CD8-positive, alpha-beta T cell (primary cell): ENCODE measurements at places on chromosomes 13 and 19. TPM values are rescaled to one million over a fixed set of nuclear protein-coding genes. Genes with fewer than 3 reads are reported as not detected.
A peak's percentile ranks its signal among the peaks of the same experiment; 100 is the strongest.

C1QTNF9B gene
- total RNA-seq: not detected

CGB1 gene
- not detected for total RNA-seq

GFY gene
- total RNA-seq: not detected

CD209 gene
- not detected for total RNA-seq

CACNG7 gene
- total RNA-seq: not detected

FCER2 gene
- total RNA-seq: 3.9 TPM

SMIM17 gene
- not detected for total RNA-seq

AMH gene
- 2.2 TPM for total RNA-seq

SIAH3 gene
- 0.49 TPM for total RNA-seq

ZNF878 gene
- total RNA-seq: not detected

CYP4F8 gene
- total RNA-seq: not detected

CYP2A7 gene
- total RNA-seq: not detected

OVOL3 gene
- not detected for total RNA-seq

LGALS14 gene
- total RNA-seq: not detected

PRR22 gene
- total RNA-seq: 3.0 TPM

ATXN8OS gene
- not detected for total RNA-seq

- no peak for DNase-seq
Observed at GRCh38 chr19:30165228-30165813, 206.9 kb upstream of the ZNF536 start.

- DNase-seq: no peak
Observed at GRCh38 chr13:109725297-109725696, 61.1 kb downstream of the IRS2 start.

- no peak for DNase-seq
Observed at GRCh38 chr13:28355822-28356371, 139.0 kb downstream of the FLT1 start.

DNA sequence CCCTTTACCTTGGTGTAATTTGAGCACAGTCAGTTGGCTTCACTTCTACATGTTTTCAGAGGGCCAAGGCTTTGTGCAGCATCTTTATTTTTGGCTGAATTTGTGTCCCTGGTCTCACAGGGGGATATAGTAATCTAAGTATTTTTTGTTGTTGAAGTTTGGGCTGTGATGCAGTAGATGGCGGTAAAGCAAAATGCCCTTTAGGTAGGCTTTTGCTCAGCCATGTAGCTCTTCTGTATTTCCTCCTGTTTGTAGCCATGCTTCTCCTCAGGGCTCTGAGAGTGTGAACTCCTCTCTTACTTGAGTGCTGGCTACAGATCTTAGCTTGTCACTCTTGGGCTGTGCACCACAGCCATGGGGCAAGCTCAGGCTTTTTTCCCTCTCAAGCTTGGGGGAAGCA lies 328.6 kb downstream of the SLITRK5 start:
- no peak for DNase-seq

- no peak for DNase-seq
Observed at GRCh38 chr13:110306960-110307766, at the start of the genes COL4A1 and COL4A2. COL4A1 (minus strand) TSS chr13:110307157; CDS start chr13:110307027, 130 bp downstream. COL4A2 (plus strand) TSS chr13:110307284; CDS start chr13:110307904, 620 bp downstream.

DNA sequence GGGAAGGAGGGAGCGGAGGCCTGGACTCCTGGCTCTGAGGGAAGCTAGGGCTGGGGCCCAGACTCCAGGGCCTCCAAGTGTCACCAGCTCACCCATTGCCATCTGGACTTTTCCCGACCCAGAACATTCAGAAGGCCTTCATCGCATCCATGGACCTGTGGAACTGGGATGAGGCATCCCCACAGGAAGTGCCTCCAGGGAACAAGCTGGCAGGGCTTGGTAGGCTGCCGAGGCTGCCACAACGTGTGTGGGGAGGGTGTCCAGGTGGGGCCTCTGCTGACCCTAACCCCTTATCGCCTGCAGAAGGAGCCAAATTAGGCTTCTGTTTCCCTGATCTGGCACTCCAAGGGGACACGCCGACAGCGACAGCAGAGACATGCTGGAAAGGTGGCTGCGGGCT lies 767 bp downstream of the ETV2 start:
- DNase-seq: no peak

- no peak for DNase-seq
Observed at GRCh38 chr13:91768746-91769145, 370.3 kb downstream of the GPC5 start.

DNA sequence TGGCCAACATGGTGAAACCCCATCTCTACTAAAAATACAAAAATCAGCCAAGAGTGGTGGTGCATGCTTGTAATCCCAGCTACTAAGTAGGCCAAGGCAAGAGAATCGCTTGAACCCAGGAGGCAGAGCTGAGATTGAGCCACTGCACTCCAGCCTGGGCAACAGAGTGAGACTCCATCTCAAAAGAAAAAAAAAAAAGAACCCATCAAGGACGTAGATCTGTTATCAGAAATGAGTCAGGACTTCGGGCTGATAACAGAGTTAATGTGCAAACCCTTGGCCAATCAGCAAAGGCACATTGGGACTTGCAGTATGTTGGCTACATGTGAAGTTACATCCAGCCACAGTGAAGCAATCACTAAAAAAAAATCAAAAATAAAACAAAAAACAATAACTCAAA lies 4.8 kb upstream of the LGALS7B start:
- no peak for DNase-seq

DNA sequence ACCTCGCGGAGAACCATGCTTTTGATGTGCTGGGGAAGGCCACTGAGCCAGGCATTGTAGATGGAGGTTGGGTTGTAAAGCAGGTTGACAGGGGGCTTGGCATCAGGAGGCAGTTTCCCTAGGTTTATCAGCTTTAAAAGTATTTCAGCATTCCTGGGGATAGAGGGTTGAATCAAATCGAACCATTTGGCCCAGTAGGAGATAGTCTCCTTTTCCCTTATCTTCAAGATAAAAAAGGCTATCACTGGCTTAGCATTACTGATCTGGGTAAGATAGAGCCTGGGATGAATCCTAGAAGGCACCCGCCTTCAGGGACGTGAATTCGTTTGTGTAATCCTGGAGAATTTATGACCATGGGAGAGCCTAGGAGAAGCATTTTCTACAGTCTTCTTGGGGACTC lies 30.6 kb downstream of the SLC6A16 start:
- no peak for DNase-seq

DNA sequence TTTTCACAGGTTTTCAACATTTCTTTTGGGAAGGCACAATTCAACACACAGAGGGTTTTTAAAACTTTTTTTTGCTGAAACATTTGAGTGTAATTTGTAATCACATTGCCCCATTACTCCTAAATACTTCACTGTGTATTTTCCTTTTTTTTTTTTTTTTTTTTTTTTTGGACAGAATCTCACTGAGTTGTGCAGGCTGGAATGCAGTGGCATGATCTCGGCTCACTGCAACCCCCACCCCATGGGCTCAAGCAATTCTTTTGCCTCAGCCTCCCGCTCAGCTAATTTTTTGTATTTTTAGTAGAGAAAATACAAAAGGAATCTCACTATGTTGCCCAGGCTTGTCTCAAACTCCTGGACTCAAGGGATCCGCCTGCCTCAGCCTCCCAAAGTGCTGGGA lies 14.8 kb upstream of the DNAJC15 start:
- DNase-seq: no peak

- peak; percentile 44 for DNase-seq
Observed at GRCh38 chr19:34145741-34146202, 26.5 kb upstream of the LSM14A start.

- DNase-seq: no peak
Observed at GRCh38 chr13:30523211-30523610, 57.5 kb upstream of the HMGB1 start.

- no peak for DNase-seq
Observed at GRCh38 chr13:89565476-89566100, 1781.9 kb upstream of the MIR17HG start.

DNA sequence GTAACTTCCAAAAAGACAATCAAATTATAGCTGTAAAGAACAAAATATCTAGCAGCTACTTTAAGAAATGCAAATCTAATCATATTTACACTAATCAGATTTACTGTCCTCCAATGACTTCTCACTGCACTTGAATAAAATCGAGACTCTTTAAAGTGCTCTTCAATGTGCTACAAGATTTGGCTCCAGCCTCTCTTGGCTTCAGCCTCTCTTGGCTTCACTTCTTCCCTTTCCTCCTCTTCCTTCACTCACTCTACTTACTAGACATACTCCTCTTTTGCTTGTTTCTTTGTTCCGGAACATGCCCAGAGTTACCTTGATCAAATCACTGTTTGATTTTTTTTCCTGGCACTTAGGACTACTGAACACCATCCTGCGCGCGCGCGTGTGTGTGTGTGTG lies 495.4 kb downstream of the LMO7 start:
- DNase-seq: no peak

GRCh38 chr13:113862191-113862930 lies 1.5 kb downstream of the GAS6 start:
- DNase-seq: no peak

- DNase-seq: no peak
Observed at GRCh38 chr19:51980116-51980736, 6.4 kb downstream of the ZNF350 start.

DNA sequence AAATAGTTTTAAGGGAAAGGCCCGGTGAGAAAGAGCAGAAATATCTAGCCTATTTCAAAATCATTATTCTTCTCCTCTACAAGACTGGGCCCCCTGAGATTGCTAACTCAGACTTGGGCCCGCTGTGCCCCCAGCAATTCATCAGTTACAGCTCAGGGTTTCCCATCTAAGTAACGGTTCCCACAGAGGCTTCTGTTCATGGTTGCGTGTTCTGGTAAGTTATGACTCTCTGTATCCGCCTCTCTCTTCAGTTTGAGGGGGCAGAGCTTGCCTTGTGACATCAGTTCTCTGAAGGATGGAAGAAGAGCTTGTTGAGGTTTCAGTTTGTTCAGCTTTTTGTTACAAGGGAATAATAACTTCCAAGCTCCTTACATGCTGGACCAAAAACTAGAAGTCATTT lies 11.6 kb downstream of the ZNF57 start:
- DNase-seq: no peak

DNA sequence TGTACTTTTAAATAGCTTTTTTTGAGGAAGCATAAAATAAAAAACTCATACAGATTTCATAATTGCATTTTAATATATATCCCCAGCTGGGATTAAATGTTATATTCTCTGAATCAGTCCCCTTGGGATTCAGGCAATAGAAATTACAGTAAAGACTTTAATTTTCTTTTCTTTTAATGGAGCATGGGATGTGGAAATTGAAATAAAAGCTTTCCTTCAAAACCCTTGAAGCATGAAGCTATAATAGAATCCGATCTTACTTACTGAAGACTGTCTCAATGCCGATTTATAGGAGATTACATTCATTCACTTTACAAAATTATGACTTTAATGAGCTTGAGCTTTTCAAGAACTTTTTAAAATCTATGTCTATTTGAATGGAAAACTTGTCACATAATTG lies 243.4 kb downstream of the SPRY2 start:
- no peak for DNase-seq

DNA sequence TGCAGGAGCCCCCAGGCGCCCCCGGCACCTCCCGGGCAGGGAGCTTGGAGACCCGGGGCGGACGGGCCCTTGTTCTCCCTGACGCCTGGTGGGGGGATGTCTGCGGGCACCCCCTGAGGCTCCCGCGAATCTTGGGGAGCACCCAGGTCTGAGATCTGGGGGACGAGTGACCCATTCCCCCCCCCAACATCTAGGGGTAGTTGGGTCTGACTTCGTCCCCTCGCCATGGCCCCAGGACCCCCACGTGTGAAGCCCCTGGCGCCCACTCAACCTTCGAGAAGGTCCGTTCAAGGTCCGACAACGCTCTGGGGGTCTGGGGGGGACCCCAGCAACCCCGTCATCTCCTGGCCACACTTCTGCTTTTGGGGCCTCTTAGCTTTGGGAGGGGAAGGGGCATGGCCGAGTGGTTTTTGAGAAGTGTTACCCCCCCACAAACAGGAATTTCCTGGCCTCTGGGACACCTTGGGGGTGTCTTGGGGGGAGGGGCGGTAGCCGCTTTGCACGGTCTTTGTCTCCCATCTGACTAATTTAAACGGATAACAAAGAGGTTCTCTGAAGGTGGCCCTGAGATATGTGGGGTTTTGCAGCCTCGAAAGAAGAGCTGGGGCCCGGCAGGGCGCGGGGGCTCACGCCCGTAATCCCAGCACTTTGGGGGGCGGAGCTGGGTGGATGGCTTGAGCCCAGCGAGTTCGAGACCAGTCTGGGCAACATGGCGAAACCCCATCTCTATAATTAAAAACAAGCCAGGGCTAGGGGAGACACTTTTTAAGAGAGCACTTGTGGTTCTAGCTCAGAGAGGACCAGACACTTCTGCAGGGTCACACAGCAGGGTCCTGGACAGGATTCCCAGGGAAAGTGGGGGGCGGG lies 608 bp downstream of the CNN2 start:
- DNase-seq: no peak

DNA sequence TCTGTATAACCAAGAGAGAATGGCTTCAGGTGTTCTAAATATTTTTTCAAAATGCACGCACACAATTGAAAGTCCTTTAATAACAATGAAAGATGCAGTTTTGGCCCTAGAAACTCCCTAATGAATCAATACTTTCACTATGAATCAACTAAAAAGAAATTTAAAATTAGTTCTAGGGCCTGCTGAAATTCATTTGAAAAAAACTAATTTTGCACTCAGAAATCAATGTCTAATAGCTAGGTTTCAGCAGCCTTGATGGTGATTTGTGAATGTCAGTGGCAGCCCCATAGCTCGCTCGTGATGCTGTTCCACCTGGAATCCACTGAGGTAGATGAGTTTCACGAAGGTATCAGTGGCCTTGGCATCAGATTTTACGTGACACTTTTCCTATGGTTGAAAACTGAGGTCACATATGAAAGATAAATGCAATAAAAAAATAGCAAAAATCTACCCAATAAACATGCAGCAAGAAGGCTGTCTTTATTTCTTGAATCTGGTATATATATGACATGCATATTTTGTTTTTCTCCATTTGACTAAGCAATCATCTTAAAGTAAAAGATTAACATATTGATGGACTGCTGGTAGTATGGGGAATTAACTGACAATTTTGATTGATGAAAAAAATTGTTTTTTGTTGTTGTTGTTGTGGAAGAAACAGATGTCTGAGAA lies 141.0 kb downstream of the AKAP11 start:
- no peak for DNase-seq

- peak; percentile 90 for DNase-seq
Observed at GRCh38 chr19:12722566-12723380, 959 bp downstream of the TNPO2 start.
